Transverse colon (tissue), 4 donors: ENCODE measurements at places on chromosomes 7 and 10. TPM values are rescaled to one million over a fixed set of nuclear protein-coding genes. Genes with fewer than 3 reads are reported as not detected.
A peak's percentile ranks its signal among the peaks of the same experiment; 100 is the strongest.

DNA sequence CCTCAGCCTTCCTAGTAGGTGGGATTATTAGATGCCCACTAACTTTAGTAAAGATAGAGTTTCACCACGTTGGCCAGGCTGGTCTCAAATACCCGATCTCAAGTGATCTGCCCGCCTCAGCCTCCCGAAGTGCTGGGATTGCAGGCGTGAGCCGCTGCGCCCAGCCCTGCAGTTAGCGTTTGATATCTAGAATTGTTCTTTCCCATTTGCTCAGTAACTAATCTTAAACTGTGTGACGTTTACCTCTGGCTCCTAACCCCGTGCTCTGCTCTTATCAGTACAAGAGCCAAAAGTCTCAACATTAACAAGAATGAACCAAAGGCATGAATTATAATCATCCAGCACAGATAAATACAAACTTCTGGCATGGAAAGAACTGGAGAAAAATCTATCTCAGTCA lies 47.4 kb downstream of the IGF2BP3 start:
- DNase-seq = no peak

DNA sequence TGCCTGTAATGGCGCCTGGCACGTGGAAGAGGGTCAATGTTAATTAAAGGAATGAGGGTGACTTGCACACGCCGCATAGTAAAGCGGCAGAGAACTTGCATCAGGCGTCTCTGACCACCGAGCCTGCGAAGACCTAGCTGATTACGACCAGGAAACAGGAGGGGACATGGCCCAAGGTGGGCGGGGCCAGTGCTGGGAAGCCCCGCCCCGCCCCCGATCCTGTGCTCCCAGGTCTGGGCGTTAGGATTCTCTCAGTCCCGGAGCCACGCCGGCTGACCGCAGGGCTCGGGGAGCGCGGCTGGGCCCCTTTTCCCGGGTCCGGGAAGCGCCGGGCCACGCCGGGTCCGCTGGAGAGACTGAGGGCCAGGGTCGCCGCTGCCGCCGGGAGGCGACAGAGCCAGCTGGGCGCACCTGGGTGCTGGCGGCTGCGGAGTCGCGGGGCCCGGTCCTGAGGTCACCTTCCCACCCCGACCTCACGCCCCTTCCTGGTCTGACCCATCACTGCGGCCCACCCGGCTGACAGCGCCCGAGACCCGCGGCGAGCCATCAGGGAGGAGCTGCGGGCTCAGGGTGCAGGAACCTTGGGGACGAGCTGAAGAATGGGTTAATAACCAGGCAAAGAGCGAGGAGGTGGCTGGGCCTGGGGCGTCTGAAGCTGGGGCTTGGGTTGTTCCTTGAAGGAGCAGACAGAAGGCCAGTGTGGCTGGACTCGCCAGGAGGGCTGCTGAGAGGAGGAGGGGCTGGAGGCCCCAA lies 23.0 kb upstream of the GRID1 start:
- peak; percentile 70 for DNase-seq

DNA sequence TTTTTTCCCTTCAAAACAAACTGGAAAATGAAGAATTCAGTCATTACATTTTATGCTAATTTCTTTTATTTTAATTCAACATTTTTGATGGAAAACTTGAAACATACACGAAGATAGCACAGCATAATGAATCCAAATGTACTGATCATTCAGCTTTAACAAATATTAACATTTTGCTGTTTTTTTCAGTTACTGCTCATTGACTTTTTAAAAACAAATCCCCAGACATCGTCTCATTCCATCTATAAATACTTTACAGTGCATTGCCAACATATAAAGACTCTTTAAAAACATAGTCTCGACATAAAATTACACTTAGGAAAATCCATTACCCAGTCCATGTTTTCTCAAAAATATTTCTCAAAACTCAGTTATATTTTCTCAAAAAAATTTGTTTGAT lies 452.3 kb downstream of the GALNT17 start:
- DNase-seq = no peak

- no peak for DNase-seq
Measured at GRCh38 chr7:66826649-66827048, 86.1 kb downstream of the RABGEF1 start.

- no peak for DNase-seq
Measured at GRCh38 chr7:85612514-85612913, 425.7 kb upstream of the SEMA3D start.

DNA sequence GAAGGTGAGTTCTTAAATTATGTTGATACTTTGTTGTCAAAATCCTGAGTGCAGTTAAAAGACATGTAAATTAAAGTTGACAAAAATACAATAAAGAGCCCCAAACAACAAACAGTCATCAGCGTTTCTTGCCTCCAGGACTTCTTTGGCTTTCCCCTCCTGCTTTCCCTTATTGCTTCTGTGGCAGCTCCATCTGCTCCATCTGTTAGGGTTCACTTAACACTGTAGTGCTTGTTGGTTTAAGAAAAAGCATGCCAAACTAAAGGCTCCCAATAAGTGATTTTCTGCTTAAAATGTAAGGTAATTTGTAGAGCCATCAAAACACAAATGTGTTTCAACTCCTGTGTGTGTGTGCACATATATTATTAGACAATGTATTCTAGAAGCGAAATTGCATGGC lies 254.3 kb upstream of the GNAI1 start:
- no peak for DNase-seq

GRCh38 chr7:111173990-111174389 lies 83.1 kb downstream of the LRRN3 start:
- no peak for DNase-seq

GRCh38 chr7:105278565-105278964 lies 110.2 kb downstream of the SRPK2 start:
- DNase-seq = no peak

DNA sequence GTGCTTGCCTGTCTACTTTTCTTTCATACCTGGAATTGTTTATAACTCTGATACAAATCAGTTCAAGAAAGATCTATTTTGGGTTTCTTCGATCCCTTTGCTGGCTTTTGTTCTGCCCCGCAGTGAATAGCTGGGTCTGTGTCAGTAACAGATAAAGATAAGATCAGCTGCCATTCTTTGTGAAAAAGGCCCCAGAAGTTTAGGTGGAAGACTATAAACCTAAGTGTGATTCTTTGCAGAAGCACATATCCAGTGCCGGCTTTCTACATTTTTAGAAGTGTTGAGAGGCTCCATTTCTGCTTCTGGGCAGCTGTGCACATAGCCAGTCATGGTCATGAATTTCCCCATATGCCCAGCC lies 686.4 kb upstream of the C7orf33 start:
- no peak for DNase-seq

DNA sequence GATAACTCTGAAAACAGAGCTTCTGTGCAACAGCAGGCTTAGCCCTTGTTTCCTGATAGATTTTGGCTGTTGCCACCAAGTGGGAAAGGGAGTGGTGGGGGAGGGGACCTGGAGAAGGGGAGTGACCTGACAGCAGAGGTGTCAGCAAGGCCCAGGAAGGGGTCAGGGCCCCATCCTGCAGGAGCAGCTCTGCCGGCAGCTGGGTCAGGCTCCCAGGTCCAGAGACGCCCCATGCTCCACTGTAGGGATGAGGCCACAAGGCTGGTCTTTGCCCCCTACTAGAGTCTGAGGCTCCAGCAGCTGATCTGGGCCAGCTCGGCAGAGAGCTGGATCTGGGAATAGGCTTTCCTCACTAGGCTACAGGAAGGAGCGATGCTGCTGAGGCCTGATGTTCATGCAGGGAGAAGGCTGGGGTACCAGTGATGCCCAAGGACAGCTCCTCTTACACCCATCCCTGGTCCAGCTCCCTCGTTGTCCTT lies 44.0 kb upstream of the ZMIZ1 start:
- no peak for DNase-seq

DNA sequence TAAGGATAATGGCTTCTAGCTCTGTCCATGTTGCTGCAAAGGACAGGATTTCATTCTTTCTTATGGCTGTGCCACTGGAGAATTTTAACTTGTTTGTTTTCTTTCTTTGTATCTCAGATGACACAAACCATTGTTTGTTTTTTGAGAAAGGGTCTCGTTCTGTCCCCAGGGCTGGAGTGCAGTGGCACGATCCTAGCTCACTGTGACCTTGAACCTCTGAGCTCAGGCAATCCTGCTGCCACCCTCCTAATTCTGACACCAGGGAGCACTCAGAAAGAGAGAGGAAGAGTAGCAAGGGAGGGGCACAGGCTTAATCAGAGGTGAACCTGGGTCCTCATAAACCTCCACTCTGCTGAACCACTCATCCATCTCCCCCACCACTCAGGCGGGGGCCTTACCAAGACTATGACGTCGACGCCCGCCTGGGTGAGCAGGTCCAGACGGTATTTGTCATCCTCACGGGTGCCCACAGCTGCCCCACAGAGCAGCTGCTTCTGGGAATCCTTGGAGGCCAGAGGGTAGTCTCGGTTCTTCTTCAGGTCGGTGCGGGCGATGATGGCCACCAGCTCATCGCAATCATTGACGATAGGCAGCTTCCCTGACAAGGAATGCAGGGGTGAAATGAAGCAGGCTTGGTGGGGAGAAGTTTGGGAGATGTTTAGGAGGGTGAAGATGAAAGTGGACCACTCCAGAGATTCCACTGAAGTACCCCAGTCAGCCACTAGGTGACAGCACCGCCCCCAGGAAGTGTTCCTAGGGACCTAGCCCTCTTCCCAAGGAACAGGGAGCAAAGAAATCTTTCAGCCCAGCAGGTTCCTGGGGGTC lies 11.6 kb downstream of the IMPDH1 start:
- DNase-seq = peak; percentile 69

- DNase-seq = no peak
Measured at GRCh38 chr10:125761961-125762360, 13.7 kb downstream of the MMP21 start.

DNA sequence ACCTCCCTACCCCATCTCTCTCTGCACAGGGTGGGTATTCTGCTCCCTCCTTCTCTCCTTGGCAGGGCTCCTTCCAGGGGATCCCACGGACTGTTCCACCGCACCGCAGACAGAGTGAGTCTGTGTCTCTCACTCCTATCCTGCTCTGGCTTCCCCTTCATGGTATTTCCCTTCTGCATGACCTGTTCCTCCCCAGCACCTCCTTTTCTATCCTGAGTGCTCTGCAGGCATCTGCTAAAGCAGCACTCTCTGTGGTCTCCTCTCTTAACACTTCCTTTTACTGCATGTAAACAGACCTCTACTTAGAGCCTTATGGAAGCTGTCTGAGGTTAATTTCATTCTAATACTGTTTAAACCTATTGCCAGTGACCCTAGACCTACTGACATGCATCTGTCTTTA lies 171.5 kb downstream of the CCSER2 start:
- no peak for DNase-seq

DNA sequence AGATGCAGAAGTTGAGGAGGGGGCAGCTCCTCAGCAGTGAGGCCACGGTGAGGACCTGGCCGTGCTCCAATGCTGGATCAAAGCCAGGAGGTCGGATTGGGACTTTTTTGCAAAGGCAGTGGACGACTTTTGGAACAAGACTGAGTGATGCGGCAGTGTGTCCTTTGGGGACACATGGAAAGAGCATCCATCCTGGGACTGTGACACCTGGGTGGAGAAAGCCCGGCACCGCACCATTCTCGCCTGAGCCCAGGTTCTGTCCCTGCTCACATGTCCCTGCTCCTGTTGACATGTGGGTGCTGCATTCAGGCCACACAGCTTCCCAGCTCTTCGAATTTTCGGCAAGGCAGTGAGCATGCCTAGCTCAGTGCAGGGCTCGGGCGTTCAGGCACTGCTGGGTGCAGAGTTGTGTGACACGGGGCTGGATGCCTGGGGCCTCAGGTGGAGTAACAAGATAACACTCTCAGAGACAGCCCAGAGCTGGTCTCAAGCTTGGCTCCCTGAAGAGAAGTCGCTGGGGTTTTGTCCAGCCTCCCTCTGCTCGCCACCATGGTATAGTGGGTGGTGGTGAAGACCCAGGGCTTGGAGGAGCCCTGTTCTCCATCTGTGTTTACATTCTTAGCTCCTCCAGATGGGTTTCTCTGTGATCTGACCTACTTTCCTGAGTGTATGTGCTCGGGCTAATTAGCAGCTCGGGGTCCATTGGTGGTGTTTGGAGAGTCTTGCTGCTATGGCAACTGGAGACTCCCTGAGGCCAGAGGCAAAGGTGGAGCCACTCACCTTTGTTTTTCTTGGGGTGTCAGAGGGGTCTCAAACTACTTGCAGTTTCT lies 111.7 kb upstream of the BTBD16 start:
- DNase-seq = no peak

- DNase-seq = no peak
Measured at GRCh38 chr7:116632384-116632783, 39.6 kb upstream of the MET start.

GRCh38 chr7:146355216-146355615 lies 238.6 kb downstream of the CNTNAP2 start:
- no peak for DNase-seq

GRCh38 chr10:18683427-18683826 lies 24.2 kb downstream of the ARL5B start:
- no peak for DNase-seq

- DNase-seq = no peak
Measured at GRCh38 chr10:51699145-51699474, 285 bp downstream of the CSTF2T start.

- no peak for DNase-seq
Measured at GRCh38 chr7:45219801-45220435, 62.3 kb downstream of the RAMP3 start.

Gene MCM10
- 0.41 TPM for total RNA-seq

Gene TMEM236
- total RNA-seq = 79.6 TPM

Gene DNAJB9
- 23.9 TPM for total RNA-seq

Gene CAMK2B
- total RNA-seq = 2.8 TPM

Gene MGAM2
- total RNA-seq = 31.3 TPM

Gene NME8
- total RNA-seq = not detected

Gene PIP
- not detected for total RNA-seq

Gene PNLIP
- total RNA-seq = not detected
